ENCODE measurements at places on chromosomes 12 and 14.

- no peak for DNase-seq
Measured at GRCh38 chr14:52338051-52338681, 24.1 kb downstream of the PTGER2 start.

- DNase-seq, result no peak
Measured at GRCh38 chr12:107632246-107632645, 53.4 kb upstream of the PWP1 start.

GRCh38 chr12:52806821-52807543, 6.9 kb downstream of the KRT4 start:
- no peak for DNase-seq

DNA sequence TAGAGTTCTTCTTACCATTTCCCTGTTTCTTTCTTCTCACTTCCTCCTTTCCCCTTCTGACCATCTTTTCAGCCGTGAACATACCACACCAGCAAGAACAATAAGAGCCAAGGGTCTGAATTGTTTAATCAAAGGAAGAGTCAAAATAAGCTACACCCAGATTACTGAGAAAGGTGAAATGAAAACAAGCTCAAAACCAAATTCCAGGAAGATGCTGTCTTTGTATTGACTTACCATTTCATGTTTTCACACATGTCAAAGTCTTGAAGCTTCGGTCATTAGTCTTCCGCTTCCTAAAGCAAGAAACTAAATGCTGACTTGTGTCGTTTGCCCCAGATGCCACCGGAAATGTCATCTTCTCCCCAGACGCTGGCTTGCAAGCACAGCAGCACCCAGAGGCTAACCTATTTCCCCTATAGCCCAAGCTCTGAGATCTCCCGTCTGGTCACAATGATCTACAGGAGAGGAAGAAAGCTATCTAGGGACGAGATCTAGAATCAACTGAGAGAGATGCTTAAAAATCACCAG, 136.5 kb upstream of the AMIGO2 start:
- DNase-seq, result peak; percentile 59

DNA sequence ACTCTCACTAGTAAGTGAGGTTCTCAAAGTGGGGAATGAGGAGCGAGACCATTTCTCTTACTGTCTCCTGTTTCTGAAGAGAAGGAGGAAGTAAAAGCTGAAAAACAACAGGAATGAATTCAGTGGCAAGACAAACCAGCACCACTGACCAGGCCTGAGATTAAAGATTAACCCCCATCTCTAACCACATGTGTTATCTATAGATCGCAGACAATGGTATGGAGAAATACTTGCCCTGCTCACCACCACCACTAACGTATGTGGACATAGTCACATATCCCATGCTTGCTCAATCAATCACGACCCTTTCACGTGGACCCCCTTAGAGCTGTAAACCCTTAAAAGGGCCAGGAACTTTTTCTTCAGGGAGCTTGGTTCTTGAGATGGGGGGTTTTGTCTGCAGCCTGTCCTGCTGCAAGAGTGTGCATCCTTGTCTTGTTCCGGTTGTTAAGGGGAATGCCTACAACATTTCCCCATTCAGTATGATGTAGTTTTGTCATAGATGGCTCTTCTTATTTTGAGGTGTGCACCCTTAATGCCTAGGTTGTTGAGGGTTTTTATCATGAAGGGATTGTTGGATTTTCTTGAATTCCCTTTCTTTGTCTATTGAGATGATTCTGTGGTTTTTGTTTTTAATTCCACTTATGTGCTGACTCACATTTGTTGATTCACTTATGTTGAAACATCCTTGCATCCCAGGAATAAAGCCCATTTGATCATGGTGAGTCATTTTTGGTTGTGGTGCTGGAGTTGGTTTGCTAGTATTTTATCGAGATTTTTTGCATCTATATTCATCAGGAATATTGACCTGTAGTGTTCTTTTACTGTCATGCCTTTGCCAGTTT, 698.8 kb upstream of the LMO3 start:
- DNase-seq, result no peak

GRCh38 chr14:95396221-95396620, 76.5 kb upstream of the CLMN start:
- no peak for DNase-seq

DNA sequence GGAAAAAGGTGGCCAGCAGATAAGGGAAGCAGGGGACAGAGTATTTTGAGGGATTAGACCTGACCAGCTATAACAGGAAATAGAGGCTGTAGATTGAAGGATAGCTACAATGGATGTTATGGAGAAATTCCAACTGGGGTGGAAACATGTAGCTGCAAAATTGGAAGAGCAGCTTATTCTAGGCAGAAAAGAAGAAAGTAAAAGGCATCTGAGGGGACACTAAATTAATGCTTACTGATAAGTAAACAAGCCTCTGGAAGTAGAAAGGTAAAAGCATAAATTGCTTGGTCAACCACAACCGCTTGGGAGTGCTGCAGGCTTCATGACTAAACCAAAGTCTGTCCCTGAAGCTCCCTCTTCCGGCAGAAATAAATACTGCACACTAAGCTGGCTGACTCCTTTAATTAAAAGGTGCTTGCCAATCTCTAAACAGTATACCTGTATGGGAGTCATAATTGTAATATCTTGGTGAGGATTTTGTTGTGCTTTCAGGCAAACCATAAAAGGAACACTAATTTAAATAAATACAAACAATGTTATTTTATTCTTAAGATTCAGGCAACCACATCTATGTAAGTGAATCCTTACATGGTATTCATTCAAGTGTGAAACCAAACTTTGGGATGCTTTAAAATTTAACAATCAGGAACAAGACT, 7.7 kb downstream of the UBC start:
- DNase-seq, result peak; percentile 75

DNA sequence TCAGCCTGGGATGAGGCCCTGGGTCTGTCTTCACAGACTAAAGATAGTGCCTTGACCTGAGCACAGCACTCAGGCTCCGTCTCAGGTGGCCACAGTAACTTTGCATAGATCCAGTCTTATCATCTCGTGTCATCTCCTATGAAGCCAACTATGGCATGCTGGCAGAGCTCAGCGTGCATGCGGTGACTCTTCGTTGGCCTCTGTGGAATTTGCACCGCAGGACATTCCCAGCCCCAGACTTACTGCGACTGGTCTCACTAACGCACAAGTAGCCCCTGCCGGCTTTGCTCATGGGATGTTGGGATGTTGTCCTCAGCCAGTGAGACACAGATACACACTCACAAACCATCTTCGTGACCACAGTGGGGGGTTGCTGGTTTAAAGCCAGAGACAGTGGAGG, 199.6 kb downstream of the CHST11 start:
- DNase-seq, result no peak

- no peak for DNase-seq
Measured at GRCh38 chr14:89443042-89443629, 26.1 kb upstream of the FOXN3 start.

GRCh38 chr14:91754819-91755218, 22.9 kb upstream of the CATSPERB start:
- no peak for DNase-seq

DNA sequence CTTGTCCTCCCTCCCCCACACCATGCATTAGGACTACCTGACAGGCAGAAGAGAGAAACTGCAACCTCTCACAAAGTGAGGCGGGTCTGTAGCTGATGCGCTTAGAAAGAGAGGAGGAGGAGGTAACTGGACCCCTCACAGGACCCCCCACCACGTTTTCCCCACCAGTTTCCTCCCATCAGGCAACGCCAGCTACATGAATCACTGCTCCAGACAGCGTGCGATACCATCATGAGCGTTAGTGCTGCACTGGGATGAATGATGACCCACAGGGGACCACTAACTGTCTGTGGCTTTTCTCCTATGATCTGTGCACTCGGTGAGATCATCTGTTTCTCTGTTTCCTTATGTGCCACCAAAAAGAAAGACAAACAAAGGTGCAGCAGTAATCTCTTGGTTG, 77.7 kb downstream of the KCNK10 start:
- DNase-seq, result no peak

DNA sequence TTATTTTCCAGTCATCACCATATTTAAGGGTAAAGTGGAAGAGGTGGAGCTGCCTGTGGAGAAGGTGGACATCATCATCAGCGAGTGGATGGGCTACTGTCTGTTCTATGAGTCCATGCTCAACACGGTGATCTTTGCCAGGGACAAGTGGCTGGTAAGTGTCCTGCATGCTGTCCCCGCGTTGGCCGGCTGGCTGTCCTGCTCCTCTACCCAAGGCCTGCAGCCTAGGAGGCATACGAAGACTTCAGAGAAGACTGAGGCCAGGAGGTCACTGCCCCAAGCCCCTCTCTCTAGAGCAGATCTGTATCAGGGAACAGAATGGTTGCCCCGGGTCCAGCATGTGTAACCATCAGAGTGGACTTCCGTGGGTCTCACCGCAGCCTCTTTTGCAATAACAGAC, 77.7 kb downstream of the PRMT8 start:
- DNase-seq, result no peak

Measured in T-helper 22 cell (primary cell).